ENCODE measurements at places on chromosomes 2 and 18.

DNA sequence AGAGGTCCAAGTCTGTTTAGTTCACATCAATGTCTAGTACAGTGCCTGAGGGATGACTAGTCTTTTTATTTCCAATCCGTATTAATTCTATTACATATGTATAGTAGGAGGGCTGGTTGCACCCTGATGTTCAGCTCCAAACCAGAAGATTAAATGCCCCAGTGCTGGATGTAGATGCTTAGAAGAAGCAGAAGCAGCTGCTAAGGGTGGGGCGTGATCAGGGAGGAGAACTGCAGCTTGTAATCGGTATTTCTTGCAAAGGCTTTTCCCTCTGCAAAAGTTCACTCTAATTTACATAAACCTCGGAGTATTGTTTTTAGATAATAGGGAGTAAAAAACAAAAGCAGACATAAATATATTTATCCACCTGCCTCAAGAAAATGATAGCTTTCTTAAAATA lies 145.3 kb upstream of the ITGA4 start:
- DNase-seq: peak; percentile 46

GRCh38 chr2:117536139-117536538 lies 278.4 kb upstream of the DDX18 start:
- DNase-seq: no peak

DNA sequence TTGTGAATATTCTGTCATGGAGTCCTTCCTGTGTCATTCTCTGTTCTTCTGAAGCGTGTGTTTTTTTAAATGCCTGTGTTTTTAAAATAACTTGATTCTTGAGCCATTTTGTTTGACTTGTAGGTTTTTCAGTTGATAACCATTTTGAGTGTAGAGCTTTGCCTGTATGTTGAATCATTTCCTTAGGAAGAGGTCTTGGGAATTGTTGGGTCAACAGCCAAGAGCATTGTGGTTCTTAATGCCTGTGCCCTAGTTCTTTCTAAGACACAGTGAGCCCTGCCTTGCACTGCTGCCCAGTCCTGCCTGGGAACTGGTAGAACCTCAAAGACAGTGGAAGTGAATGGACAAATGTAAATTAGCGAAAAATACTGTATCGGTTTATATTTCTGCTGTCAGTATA lies 25.9 kb downstream of the RAB12 start:
- no peak for DNase-seq

GRCh38 chr18:62729487-62730386 lies 14.4 kb downstream of the PHLPP1 start:
- DNase-seq: no peak

GRCh38 chr2:173394091-173394974 lies 39.7 kb downstream of the CDCA7 start:
- no peak for DNase-seq

- no peak for DNase-seq
These were observed 35.5 kb downstream of the PNO1 start for GRCh38 chr2:68193144-68193543.

GRCh38 chr2:168336786-168337388 lies 89.5 kb upstream of the STK39 start:
- DNase-seq: peak; percentile 10

- no peak for DNase-seq
These were observed 184.1 kb upstream of the ACVR2A start for GRCh38 chr2:147660680-147661079.

- DNase-seq: peak; percentile 86
These were observed 3.0 kb downstream of the BUB1 start for GRCh38 chr2:110674620-110675555.

DNA sequence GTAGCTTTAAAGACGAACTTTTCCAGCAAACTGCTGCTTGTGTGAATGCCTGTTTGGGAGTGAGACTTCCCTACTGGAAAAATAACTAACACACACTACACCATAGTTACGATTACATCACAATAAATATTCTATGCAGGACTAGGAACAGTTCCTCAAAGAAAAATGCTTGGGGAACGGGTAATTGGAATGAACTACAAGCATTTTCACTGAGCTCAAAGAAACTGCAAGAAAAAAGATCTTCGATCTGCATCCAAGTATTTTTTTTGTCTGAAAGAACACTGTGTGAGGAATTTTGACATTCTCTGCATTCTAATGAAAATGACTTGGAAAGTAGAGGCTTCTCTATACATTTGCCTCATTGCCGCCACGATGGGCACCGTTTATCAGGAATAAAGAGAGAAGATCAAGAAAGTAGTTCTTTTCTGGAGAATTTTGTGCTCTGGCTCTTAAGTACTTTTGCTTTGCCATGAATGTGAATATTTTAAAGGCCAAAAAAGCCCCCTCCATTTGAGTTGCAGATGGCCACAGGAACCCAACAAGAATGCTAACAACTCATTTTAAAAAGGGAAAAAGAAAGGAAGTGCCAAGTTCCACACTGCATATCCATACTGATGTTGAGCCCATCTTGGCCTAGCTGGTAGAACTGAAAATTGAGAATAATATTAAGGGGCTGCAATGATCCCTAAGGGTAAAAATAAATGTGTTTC lies 13.6 kb downstream of the LYPD1 start:
- no peak for DNase-seq

- DNase-seq: no peak
These were observed 1994.5 kb upstream of the PIK3C3 start for GRCh38 chr18:39960550-39960949.

- no peak for DNase-seq
These were observed 308.8 kb upstream of the FAM98A start for GRCh38 chr2:33907866-33908265.

DNA sequence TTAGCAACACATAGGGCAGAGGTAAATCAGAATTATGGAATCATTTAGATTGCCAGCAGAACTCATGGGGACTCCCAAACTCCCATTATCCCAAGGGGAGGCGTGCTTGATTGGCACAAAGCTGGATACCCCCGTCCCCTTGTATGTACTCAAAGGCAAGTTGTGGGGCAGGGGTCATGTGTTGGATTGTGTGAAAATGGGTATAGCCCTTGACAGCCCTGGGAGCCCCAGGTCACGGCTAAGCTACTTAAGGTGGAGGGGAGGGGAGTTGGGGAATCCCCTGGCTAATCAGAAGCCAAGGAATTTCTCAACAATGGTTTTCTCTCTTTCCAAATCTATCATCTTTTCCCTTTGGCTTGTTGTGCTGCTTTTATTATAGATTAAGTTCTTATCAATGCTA lies 32.7 kb downstream of the CLIP4 start:
- DNase-seq: no peak

DNA sequence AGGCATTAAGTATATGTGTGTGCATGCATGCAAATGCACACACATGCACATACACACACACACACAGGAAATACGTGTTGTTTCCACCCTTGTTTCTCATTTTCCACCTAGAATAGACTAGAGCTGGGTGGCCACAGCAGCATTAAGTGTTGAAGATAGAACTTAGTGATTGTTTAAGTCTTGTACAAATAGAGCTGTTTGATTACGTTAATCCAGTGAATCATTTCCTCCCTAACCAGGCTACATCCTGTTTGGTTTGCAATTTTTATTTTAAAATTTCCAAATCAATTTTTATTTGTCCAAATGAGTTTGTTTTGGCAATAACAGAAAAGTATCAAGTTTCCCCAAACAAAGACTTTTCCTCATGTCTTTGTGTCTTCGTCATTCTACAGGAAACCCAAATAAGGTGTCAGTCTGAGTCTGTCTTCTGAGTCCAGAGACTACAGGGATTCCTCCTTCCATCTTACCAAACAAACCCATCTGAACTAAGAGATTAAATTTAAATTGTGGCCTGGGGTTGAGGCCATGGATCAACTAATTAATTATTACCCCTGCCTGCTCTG lies 74.6 kb upstream of the GALNT5 start:
- DNase-seq: no peak

- DNase-seq: no peak
These were observed 54.6 kb upstream of the MAP4K3 start for GRCh38 chr2:39491653-39492052.

DNA sequence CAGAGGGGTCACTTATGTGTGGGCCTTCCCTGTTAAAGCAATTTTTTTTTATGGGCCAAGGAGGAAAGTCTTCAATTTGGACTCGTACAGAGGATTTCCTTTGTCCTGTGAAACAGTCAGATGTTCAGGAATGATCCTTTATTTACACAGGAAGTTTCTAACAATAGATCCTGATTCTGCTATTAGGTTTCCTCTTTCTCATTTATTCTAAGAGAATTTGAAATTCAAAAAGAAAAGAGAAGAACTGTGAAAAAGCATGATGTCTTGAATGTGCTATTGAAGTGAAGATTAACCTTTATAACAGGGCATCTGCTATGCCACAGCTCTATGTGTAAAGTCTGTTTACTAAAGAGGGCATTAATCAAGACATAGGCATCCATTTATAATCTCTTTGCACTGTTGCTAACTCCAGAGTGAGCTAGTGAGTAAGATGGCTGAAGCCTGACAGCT lies 105.3 kb upstream of the FAM98A start:
- DNase-seq: no peak

GRCh38 chr18:75220551-75221355 lies 10.2 kb downstream of the TSHZ1 start:
- DNase-seq: no peak

DNA sequence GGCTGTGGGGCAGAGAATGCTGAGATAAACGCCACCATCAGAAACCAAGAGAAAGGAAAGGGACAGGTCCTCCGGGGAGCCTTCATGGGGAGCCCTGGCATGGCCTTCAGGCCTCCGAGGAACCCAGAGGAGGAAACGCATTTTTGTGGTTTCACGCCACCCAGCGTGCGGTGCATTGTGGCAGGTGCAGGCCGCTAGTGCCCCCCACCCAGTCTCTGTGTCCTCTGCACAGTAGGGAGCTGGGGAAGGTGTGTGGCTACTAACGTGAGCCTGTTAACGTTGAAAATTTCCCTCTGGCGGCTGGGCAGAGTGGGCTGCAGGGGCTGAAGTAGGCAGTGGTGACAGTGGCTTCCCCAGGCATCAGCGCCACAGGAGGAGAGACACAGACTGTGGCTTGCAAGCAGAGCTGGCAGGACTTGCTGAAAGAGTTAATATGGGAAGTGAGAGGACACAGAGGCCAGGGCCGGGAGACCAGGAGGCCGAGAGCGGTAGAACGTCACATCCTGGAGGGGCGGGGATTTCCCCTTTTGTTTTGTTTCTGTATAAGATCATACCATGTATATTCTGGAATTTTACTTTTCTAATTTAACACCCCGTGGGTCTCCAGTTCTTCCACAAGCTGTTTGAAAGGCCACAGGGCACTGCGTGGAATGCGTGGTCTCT lies 166.9 kb downstream of the GBX2 start:
- DNase-seq: no peak

- DNase-seq: no peak
These were observed 100.2 kb upstream of the ARL5A start for GRCh38 chr2:151928380-151928779.

GRCh38 chr2:194314042-194314441 lies 1343.0 kb upstream of the SLC39A10 start:
- DNase-seq: no peak

GRCh38 chr2:79369127-79369526 lies 143.7 kb upstream of the CTNNA2 start:
- no peak for DNase-seq

DNA sequence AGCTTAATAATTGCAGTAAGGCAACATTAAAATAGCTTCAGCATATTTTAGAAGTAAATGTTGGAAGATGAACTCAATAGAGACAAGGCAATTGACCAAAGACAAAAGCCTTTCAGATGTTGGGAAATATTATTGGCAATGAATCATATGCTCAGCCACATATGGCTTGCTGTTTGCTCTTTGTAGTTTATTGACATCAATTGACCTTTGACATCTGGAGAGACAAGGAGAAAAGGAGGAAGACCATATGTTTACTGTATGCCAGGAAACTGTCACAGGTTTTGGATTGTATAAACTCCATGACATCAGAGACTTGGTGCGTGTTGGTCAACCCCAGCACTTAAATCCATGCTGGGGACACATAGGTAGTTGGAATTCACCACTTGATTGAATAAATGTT lies 60.6 kb upstream of the SLC16A14 start:
- no peak for DNase-seq

DNA sequence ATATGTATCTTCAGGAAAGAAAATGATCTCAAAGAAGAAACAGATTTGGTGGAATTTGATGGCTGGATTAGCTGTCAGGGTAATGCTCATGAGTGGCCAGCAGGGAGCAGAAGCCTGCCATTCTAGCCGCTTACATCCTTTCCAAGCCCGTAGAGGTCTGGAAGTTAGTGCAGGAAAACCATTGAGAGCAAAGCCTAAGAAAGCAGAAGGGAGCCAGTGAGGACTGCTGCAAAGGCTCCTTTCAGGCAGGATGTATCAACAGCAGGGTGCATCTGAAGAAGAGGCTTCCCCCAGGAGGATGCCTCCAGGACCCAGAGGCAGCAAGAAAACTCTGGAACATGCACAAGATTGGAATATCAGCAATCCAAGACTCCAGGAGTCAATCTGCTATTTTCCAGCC lies 22.9 kb upstream of the LBH start:
- DNase-seq: peak; percentile 35

DNA sequence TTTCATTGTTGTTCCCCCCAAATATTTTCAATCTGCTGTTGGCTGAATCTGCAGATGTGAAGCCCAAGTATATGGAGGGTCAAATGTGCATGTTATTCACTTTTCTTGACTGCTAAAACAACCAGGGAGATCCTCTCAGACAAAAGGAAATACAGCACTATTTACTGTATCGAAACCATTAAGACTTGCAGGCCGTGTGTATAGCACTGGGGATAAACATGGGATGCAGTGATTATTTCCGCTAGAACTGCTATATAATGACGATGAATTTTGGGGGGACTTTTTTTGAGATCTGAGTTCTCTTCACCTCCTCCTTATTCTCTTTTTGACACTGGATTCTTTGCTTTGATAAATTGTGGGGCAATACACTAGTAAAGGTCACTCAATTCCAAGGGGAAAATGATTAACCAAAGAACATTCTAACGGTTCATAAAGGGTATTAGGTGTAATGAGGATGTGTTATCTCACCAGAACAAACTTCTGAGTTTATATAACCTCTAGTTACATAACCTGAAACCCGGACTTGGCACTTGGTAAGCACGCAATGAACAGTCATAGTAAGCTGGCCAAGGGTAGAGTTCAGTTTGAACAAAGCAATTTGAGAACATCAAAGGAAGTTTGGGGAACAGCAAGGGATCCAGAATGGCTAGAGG lies 3.5 kb upstream of the UGT1A1 start:
- no peak for DNase-seq

DNA sequence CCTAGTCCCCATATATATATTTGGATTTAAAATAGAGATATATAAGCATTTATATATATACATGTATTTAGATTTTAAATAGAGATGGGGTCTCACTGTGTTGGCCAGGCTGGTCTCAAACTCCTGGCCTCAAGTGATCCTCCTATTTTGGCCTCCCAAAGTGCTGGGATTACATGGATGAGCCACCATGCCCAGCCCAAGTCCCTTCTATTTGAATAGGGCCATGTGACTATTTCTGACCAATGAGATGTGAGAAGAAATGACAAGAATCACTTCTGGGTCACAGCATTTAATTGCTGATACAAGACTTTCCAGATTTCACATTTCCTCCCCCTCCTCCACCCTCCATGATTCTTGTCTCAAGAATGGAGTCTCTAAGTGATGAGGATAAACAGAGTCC lies 6.4 kb upstream of the RBM43 start:
- no peak for DNase-seq

GRCh38 chr2:54685263-54685775 lies 38.1 kb upstream of the EML6 start:
- no peak for DNase-seq
